ENCODE measurements at places on chromosomes 4 and X.

DNA sequence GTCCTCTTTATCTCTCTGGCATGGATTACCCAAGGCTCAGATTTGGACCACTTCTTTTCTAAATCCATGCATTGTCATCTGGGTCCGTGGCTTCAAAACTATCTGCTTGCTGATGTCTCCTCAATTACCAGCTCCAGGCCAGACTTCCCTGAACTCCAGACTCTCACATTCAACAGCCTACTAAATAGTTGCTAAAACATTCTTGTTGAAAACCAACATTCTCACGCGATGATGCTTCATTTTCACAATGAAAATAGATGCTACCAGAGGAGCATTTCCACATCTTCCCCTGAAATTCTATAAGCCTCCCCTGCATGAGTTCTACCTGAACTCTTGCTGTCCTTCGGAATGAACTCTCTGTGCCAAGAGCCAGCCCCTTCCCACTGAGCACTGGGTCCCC is 5.2 kb upstream of the TLR6 start:
- no peak for DNase-seq

GRCh38 chrX:120377715-120378114 is 15.8 kb downstream of the ATP1B4 start:
- DNase-seq, result no peak

DNA sequence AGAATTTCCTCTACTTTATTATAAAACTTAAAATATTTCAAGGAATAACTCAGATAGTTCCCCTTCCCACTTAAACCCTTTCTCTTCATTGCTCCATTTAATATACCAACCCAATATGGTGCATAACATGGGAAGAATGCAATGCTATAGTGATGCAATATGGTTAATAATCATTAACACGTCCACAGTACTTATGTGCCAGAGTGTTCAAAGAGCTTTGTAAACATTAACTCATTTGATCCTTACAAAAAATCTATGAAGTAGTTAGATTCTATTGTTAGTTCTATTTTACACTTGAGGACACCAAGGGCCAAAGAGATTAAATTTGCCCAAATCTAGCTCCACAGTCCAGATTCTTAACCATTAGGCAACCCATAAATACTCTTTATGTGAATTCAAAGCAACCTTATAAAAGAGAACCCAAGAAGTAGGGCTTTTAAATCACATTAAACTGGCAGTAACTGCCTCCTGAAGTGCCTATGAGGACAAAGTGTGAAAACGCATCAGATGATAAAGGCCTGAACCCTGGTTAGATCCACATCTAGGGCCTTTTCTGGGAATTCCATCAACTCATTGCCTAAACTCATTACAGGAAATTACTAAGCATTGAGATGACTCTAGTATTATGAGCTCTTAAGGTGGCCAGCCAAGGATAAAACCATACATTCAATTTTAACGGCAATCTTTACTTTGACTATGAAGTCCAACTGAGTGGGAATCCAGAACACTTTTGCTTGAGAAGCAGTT is 94.3 kb downstream of the AREG start:
- DNase-seq, result no peak

GRCh38 chr4:52863324-52863723 is 1.2 kb downstream of the RASL11B start:
- no peak for DNase-seq

DNA sequence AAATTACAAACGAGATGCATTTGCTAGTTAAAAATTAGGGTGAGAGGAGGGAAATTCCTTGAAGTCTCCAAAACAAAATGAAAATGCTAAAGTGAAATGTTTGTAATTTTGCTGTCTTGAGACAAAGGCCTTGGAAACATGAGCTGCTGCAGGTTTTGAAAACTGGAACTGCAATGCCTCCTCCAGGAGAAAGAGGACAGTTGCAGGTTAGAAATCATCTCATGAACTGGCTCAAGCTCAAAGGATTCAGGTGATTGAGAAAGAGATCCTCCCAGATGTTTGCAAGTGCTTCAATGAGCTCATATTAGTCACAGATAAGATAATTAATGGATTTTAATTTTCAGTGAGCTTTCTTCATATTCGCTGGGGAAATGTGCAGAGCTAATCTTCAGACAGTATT is 32.4 kb downstream of the SMPX start:
- DNase-seq, result no peak

GRCh38 chrX:129323115-129323514 is 200.2 kb downstream of the SMARCA1 start:
- DNase-seq, result no peak

DNA sequence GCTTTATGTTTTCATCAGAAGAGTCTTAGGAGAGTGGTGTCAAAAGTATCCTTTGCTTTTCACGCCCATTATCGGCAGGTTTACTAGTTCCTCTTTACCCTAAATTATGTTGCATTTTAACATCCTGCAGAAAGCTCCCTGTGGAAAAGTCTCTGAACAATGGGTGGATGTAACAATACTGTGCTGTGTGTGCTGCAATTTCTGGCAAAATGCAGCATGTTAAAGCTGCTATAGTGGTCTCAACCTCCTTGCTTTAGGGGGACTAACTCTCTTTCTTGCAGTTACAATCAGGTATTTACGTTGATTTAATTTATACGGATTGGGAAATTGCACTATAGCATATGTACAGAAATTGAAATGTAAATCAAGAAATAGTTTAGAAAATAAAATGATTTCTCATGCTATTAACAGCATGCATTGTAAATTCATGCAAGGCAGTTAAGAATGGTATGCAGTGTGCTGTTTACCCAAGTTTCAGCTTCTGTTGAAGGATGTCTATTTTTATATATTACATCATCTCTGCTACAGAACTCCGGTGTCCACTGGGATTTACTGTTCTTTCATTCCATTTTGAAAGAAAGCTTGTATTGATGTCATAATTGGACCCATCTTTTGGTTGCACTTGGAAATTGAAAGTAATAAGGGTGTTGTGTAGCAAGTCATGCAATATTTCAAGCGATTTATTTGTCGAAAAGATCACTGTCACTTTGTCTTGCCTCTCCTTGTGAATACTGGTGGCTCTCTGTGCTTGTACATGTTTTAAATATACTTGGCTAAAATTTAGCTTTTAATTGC is 145.7 kb downstream of the RAPGEF2 start:
- no peak for DNase-seq
